ENCODE measurements at places on chromosomes 16 and 17. TPM values are rescaled to one million over a fixed set of nuclear protein-coding genes. Genes with fewer than 3 reads are reported as not detected.

DNA sequence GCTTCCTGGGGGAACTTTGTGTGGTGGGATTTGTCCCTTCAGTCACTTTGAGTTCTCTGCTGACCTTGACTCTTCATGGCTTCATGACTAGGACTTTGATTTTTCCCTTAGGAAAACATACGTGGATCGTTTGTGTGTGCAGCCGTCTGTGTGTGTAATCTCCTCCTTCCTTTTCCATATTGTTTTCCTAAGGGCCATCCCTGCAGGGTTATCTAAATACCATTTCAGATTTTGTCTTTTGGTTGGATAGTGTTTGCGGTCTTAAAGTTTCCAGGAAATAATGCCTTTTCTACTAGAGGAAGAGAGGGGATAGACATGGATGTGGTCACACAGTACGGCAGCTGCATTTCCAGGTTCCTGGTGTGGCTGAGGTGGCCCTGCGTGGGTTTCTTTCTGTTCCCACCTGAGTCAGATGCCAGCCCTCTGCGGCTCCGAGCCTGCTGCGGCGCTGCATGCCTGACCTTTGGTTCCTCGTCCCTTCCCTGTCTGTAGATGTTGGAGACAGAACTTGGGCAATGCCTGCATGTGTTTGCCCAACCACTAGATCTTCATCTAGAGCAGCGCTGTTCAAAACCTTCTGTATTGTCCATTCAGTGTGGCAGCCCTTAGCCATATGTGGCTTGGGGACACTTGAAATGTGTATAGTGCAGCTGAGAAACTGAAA, 72.0 kb upstream of the LGALS9 start:
- no peak for DNase-seq

- DNase-seq: no peak
These were observed 2.1 kb downstream of the ARHGAP23 start for GRCh38 chr17:38430316-38430715.

Gene MT4
- not detected for total RNA-seq

Gene MYH2
- not detected for total RNA-seq

Gene SMTNL2
- not detected for total RNA-seq

All from SJSA1 (cell line).